ENCODE measurements at places on chromosomes 3 and 15.
A peak's percentile ranks its signal among the peaks of the same experiment; 100 is the strongest.

DNA sequence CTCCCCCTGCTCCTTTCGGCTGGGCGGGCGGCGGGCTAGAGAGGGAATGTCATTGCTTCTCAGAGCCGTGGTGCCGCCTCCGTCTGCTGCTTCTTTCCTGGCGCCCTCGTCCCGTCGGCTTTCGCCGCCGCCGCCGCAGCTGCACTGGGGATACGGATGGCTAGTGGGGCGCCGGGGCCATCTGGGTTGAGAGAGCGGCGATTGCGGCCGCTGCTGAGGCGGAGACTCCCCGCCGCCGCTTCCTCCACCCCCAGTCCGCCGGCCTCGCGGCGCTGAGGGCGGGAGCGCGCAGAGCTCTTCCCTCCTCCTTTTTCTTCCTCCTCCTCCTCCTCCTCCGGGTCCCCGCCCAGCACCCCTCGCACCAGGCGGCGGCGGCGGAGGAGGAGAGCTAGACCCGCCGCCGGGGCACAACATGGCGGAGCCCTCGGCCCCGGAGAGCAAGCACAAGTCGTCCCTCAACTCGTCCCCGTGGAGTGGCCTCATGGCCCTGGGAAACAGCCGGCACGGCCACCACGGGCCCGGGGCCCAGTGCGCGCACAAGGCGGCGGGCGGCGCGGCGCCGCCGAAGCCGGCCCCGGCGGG lies at the start of gene STT3B:
Gene STT3B, plus strand, starts transcription at position 339 of the 582 bp plus-strand sequence. Its CDS starts 74 bp downstream, at position 413.
- DNase-seq: peak; percentile 87

GRCh38 chr3:11154953-11155325 lies 646 bp downstream of the HRH1 start:
- DNase-seq: no peak

DNA sequence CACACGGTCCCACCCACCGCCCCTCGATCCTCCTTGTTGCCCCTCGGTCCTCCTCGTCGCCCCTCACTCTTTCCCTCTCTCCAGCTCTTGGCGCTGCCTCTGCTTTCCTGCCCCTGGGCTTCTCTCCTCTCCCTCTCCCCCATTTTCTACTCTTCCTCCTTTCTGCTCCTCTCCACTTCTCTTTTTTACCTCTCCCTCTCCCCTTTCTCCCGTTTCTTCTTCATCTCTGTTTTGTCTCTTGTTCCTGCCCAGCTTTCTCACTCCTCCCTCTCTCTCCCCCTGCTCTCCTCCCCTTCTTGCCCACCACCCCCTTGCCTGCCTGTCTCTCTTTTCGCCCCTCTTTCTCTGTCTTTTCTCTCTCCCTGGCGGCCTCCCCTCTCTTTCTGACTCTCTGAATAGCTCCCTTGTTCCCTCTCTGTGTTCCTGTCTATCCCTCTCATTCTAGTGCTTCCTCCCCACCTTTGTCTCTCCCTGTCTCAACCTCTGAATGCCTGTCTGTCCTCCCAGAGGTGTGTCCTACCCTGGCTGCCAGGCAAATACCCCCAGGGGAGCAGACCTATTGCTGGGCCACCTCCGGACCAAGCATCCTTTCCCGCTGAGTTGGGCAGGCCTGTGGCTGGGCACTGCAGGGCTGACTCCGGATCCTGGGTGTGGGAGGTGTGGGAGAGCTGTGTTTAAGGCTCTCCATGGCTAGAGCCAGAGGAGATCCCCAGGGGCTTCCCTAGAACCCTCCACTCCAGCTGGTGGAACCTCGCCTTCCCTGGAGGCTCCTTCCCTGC lies 41.0 kb downstream of the EPHB3 start:
- DNase-seq: no peak

GRCh38 chr3:79097964-79098660 lies 669.7 kb downstream of the ROBO1 start:
- DNase-seq: no peak

DNA sequence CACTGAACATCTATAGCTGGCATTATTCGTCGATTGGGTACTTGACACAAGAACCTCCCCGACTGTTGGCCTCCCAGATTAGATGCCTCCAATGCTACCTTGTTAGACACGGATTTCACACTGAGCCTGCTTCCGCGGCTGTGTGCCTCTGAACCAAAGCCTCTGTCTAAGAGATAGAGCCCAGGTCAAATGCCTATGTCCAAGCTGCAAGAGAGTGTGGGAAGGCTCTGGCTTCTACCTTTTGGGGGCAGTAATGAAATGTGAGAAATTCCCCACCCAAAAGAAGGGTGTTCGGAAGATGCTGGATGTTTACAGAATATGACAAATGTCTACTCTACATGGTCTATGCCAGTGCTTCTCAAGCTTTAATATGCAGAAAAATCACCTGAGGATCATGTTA lies 2.0 kb upstream of the RPUSD2 start:
- no peak for DNase-seq

DNA sequence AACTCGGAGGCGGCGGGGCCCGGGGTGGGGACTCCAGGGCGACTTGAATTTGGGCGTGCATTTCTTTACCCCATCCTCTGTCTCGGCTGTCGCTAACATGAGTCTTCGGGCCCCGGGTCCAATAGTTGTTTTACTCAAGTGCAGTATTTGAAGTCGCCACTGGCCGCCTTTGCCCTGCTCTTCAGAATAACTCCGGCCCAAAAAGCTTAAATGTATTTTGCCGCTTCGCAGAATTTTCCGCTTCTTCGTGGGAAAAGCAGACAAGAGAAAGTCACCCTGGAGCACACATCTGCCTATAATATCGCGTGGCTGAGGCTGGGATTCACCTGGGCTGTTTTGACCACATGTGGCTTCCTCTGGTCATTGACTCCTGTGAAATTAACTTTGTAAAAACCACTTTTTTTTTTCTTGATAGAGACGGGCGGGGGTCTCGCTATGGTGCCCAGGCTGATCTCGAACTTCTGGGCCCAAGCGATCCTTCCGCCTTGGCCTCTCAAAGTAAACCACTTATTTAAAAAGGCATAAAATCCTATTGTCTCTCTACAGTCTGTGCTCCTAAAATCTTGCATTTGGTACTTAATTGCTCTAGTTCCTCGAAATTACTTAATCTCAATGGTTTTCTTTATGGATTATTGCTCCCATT lies 676 bp downstream of the CNOT10 start:
- peak; percentile 10 for DNase-seq

- DNase-seq: no peak
Measured at GRCh38 chr3:152053866-152054265, 180.4 kb downstream of the SUCNR1 start.

DNA sequence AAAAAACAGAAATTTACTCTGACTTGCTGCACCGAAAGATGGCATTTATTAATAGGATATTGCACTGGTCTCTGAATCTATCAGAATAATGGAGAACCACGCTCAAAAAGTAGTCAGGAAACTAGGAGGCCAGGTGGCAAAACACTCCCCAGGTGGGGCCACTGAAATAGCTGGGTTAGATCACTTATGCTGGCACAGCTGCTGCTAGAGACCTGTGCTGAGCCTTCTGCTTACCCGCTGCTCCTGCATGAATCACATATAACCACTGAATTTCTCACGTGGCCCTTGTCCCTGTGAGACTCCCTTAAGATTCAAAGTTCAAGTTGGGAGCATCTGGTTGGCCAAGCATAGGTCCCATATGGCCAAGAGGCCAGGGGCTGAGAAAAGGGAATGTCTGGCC lies 66.0 kb upstream of the OXTR start:
- DNase-seq: no peak

DNA sequence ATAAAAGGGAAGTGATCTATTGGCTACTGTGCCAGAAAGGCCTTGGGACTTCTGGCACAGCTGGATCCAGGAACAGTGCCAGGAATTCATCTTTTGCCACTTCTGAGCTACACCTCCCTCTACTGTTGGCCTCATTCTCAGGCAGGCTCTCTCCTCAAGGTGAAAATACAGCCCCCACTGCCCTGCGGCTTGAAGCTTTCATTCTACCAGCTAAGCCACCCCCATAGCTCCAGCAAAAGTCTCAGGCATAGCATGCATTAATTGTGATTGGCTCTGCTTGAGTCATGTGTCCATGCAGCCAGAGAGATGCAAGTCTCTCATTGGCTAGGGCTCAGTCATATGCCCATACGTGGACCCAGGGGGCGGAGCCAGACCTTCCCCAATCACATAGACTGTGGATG lies 142.4 kb downstream of the TPRA1 start:
- no peak for DNase-seq

DNA sequence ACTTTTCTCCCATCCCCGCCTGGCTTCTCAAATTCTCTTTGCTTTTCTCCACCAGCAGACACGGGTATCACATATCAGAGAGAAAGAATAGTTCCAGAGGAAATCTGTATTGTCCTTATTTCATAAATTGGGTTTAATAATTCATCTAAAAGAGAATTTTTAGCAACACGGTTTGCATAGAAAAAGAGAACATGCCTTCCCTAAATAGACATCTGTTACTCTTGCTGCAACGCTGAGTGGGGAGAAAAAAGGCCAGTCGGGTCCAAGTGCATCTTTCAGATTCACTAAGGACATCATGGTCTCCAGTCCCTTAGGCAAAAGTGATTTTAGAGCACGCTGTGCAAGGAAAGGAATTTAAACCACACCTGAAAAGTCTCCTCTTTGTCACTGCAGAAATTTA lies 201.3 kb downstream of the ABHD5 start:
- DNase-seq: no peak

- DNase-seq: no peak
Measured at GRCh38 chr15:51533672-51534398, 88.7 kb downstream of the DMXL2 start.

- DNase-seq: peak; percentile 13
Measured at GRCh38 chr3:59388555-59389270, 338.9 kb upstream of the CFAP20DC start.

DNA sequence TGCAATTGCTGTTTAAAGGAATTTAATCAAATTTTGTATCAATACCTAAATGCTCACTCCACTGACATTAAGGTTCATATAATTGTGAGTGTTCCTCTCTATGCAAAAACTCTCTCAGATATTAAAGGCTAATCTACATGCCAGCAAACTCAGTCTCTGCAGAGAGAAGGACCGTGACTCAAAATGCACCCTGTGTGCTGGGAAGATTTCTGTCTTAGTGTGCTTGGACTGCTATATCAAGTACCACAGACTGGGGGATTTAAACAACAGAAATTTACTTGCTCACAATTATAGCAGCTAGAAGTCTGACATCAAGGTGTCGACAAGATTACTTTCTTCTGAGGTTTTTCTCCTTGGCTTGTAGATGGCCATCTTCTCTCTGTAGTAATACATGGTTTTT lies 18.6 kb upstream of the PFN2 start:
- no peak for DNase-seq

- no peak for DNase-seq
Measured at GRCh38 chr15:71939981-71940588, 129.7 kb downstream of the NR2E3 start.

- DNase-seq: no peak
Measured at GRCh38 chr15:31235311-31236183, 91.1 kb upstream of the KLF13 start.

- DNase-seq: no peak
Measured at GRCh38 chr15:98643115-98643514, 5.2 kb upstream of the IGF1R start.

DNA sequence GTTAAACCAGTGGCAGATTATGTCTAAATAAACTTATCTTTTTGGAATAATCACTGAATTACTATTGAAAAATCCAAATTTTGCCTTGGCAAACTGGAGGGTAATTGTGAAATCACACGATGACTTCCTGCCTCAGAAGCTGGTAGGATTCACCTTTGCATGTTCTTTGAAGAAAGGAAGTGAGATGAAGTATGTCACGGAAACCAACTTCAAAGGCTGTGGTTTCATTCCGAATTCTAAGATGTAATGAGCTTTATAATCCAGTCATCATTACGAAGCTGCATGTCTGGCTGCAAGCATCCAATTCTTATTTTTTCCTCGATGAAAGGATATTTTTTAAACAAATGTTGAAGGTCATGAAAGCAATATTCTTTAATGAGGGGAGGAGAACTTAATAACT lies 15.0 kb upstream of the ZBED2 start:
- peak; percentile 49 for DNase-seq

- no peak for DNase-seq
Measured at GRCh38 chr3:140056047-140056446, 121.1 kb downstream of the CLSTN2 start.

DNA sequence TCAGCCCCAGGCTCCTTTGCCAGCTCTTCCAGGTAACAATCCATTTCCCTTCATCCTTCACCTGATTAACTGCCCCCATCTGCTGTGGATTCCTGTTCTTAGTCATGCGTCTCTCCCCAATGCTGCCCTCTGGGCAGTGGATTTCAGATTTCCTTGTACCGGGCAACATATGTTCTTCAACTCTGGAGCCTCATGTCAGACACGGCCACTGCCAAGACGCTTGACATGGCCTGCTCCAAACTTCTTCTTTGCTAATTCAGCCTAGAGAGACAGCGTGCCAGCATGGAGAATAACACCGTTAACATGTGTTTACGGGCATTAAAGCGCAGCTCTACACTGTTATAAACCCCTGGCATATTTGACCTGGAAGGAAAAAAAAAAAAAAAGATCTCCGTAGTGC lies 1035.1 kb upstream of the NR2F2 start:
- DNase-seq: no peak

- DNase-seq: no peak
Measured at GRCh38 chr3:55272031-55272645, 215.0 kb downstream of the WNT5A start.

DNA sequence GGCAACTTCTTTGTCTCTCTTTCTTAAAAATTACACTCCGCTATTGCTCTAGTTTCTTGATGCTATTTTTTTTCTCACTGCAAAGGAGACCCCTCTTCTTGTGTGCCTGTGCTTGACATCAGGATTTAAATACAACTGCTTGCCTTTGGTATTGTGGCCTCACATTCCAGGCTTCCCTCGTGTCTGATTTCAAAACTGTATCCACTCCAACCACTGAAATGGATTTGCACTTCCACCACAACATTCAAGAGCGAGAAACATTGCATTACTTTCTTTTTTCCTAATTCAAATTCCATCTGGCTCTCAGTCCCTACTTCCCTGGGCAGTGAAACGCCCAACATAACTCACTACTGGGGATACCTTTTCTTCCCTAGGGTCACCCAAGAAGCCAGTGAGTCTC lies 50.4 kb upstream of the PXYLP1 start:
- DNase-seq: no peak

DNA sequence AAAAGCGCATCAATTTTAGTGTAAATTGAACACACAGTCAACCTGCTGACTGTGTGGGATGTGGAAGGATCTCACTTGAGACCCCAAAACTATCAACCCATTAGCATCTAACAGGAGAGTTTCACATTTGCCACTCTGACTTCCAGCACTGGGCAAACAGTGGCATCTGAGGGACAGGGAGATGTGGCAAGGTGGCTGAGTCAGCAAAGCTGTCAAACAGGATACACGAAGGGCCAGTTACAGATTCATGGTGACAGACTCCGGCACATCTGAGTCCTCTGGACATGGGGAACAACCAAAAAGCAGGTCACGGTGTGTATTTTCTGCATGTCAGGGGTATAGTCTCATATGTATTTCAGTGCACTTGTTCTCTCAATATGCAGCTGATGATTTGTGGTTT lies 573.4 kb upstream of the PPP2R3A start:
- DNase-seq: no peak

- no peak for DNase-seq
Measured at GRCh38 chr15:79969146-79969545, 1.9 kb downstream of the BCL2A1 start.

GRCh38 chr3:43025423-43025822 lies 46.3 kb downstream of the GASK1A start:
- no peak for DNase-seq

GRCh38 chr3:129950318-129951046 lies 24.0 kb upstream of the TRH start:
- DNase-seq: no peak
